ENCODE measurements at places on chromosomes 12 and 14. TPM values are rescaled to one million over a fixed set of nuclear protein-coding genes. Genes with fewer than 3 reads are reported as not detected.
A peak's percentile ranks its signal among the peaks of the same experiment; 100 is the strongest.

- DNase-seq: no peak
Observed at GRCh38 chr12:132734206-132734605, 23.6 kb downstream of the PGAM5 start.

- DNase-seq: no peak
Observed at GRCh38 chr14:81402123-81402495, 2.0 kb upstream of the STON2 start.

DNA sequence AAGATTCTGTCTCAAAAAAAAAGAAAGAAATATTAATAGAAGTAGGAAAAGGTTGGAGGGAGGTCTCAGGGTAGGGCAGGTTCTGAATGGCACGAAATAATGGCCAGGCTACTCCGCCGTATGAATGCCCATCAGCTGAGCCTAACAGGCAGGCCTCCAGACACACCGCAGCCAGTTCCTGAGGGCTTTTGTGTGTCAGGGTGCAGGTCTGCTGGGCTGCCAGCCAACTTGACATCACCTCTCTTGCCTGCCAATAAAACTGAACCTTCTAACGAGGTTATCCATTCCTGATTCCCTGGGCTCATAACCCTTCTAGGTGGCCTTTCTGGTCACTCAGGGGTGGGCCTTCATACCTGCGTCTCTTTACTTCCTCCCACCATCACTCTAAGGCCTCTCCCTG is 3.0 kb downstream of the IFI27 start:
- peak; percentile 58 for DNase-seq

GRCh38 chr12:104524034-104524832 is 67.5 kb downstream of the CHST11 start:
- no peak for DNase-seq

DNA sequence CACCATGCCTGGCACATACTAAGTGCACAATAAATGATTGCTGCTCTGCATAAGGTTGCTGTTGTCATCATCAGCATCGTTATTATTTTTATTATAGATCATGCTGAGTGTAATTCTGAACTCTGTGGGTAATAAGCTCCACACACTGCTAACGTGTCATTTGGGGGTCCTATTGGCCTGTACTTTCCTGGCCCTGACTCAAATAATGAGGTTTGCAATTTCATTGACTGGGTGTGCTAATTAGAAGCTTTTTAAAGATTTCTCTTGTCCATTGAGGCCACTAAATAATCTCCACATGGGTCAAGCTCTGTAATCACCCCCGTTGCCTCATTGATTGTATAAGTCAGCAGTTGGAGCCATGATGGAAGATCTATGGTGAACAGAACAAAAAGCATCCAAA is 320.8 kb upstream of the TMPO start:
- DNase-seq: no peak

GRCh38 chr14:88044444-88044758 is 39.5 kb downstream of the GPR65 start:
- no peak for DNase-seq

DNA sequence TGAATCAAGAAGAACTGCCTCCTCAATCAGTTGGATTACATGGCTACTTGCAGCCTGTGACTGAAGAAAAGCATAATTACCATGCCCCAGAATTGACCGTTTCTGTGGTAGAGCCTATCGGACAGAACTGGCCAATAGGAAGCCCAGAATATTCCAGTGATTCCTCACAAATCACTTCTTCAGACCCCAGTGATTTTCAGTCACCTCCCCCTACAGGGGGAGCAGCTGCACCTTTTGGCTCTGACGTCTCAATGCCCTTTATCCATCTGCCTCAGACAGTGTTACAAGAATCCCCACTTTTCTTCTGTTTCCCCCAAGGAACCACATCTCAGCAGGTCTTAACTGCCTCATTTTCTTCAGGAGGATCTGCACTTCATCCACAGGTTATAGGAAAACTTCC is 80.8 kb downstream of the RAD52 start:
- DNase-seq: no peak

DNA sequence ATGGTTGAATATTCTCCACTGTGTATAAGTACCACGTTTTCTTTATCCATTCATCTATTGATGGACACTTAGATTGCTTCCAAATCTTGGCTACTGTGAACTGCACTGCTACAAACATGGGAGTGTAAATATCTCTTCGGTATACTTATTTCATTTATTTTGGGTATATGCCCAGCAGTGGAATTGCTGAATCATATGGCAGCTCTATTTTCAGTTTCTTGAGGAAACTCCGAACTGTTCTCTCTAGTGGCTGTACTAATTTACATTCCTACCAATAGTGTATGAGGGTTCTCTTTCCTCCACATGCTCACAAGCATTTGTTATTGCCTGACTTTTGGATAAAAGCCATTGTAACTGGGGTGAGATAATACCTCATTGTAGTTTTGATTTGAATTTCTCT is 623.1 kb upstream of the LRFN5 start:
- no peak for DNase-seq

GRCh38 chr12:118140825-118141224 is 4.9 kb downstream of the PEBP1 start:
- no peak for DNase-seq

- no peak for DNase-seq
Observed at GRCh38 chr14:101134851-101135433, 231.4 kb upstream of the RTL1 start.

- no peak for DNase-seq
Observed at GRCh38 chr12:113862590-113863454, 103.3 kb downstream of the RBM19 start.

DNA sequence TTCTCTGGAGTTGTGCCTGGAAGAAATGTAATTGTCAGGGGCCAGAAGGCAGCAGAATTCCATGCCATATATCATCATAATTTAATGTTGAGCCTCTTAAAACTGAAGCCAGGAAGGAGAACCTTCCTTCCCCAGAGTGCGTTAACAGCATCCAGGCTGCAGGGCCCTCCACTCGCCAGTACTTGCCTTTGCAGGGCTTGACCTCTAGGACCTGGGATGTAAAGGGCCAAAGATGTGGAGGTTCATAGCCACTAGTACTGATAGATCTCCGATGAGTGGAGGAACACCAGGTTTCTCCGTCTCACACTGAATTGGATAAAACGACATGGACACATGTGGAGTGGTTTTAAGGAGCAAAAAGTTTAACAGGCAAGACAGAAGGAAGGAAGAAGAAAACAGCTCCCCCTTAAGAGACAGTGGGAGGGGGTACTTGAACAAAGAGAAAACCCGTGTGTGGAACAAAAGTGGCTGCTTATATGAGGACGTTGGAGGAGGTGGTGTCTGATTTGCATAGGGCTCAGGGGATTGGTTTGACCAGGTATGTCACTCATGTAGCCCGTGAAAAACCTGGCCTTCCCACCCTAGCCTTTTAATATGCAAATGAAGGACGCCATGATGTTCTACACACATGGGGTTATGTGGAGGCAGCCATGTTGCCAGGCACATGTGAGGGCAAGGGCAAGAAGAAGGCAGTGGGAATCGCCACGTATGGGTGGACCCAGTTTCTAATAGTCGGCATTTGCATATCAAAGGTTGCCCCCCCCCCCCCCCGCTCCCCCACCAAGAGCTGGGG is 38.8 kb upstream of the WSCD2 start:
- DNase-seq: no peak

DNA sequence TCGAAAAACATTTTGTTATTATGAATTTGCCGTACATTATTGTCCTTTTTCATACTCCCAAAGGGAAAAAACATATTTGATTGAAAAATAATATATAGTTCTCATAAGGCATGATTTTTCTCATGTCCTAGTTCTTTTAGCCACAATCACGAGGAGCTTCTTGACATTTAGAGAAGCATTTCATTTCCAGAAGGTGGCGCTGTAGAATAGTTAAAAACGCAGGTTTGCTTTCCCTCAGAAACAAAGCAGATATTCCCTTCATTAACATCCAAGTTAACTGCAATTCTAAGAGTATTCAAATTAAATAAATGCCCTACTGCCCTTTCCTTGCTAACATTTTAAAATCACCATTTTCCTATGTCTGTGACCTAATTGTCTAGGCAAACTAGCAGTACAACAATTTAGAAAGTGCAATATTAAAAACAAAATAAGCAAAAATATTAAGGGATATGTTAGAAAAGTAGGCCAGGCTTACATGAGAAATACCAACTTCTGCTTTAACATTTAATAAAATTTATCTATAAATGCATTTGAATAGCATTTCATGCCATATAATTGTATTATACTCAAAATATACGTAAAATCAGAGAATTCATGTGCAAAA is 10.9 kb upstream of the PIK3C2G start:
- DNase-seq: no peak

DNA sequence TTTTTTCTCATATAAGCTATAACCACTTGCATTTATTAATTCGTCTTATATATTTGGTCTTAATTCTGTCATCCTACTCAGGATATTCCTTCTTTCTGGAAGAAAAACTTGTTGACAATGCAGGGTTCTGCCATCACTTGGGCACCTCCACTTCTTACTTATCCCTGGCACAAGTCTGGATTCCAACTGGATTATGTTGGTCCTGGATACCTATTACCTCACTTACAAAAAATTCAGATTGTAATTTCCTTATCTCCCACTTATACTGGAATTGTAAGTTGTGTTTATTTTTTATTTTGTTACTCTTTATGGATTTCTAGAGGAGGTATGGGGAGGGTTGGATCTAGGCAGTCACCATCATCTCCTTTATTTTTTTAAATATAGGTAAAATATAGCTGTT is 36.7 kb downstream of the LRRIQ1 start:
- no peak for DNase-seq

DNA sequence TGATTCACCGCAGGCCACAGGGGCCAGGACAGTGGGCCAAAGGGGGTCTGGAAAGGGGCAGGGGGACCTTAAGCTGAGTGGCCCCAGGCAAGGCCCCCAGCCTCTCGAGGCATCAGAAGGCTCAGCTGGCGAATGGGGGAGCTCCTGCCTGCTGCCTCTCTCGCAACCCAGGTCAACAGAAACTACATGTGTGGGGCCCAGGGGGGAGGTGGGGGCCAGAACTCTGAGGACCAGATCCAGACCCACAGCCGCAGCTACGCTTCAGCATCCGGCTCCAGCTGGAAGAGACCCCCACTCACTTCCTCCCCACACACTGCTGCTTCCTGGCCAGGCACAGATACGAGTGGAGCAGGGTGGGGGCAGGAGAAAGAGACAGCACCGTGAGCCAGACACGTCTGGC is 46.5 kb downstream of the NCOR2 start:
- DNase-seq: no peak

DNA sequence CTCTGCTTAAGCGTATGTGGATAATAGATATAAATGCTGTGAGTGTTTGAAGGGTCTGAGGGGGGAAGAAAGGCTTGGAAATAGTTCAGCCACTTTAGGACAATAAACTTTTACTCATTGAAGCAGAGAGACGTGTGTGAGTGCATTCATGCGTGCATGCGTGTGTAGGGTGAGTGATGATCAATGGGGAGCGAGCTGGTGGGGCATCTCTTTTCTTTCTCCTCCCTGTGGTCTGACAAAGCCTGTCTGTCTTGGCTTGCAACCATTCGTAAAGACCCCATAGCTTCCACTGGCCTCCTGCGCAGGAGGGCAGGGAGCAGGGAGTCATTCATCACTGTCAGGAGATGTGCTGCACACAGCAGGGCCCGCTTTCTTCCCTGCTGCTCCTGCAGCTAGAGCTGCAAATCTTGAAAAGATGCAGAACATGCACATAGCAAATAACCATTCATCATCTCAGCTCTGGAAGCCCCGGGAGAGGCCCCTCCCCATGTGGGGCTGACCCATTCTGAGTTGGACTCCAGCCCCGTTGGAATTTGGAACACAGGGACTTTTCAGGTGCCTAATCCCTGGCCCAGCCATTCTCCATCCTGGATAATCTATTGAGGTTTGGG is 223.2 kb downstream of the PPM1H start:
- DNase-seq: no peak

Gene KRT3
- not detected for polyA plus RNA-seq

Gene GPD1
- polyA plus RNA-seq: 3.0 TPM

Gene PLEKHG7
- 0.71 TPM for polyA plus RNA-seq

Gene PRORP
- 25.7 TPM for polyA plus RNA-seq

Gene ZNF384
- 22.7 TPM for polyA plus RNA-seq

Gene SERPINA9
- not detected for polyA plus RNA-seq

Gene BEST3
- polyA plus RNA-seq: not detected

Gene TROAP
- 5.1 TPM for polyA plus RNA-seq

Gene ACACB
- 36.0 TPM for polyA plus RNA-seq

Gene GALNT8
- polyA plus RNA-seq: 3.6 TPM
